Activated T-cell treated with anti-CD3 and anti-CD28 coated beads for 1 hour (primary cell): ENCODE measurements at places on chromosomes 7 and 10.

DNA sequence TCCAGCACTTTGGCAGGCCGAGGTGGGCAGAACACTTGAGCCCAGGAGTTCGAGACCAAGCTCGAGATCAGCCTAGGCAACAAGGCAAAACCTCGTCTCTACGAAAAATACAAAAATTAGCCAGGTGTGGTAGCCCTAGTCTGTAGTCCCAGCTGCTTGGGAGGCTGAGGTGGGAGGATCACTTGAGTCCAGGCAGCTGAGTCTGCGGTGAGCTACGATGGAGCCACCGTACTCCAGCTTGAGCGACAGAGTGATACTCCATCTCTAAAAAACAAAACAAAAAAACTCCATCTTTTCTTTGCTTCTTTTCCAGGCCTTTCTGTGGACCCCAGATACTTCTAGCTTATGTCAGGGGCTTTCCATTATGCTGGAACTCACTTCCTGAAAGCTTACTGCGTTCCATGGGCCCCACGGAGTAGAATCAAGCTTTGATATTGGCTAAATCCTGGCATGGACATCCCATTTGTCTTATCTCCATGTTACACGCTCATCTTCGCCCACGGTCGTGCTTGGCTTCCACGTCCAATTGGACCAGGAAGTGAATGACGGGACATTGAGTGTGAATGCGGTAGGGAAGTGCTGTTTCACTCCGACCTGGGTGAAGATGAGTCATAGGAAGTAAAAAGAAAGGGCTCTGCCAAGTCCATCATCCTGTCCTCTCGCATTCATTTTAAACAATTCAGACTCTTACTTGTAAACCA lies 45.7 kb downstream of the FAM171A1 start:
- DNase-seq: no peak

GRCh38 chr7:44646176-44646920 lies 39.9 kb downstream of the OGDH start:
- DNase-seq: no peak

- peak; percentile 50 for DNase-seq
Measured at GRCh38 chr10:71748671-71749191, 24.6 kb downstream of the VSIR start.

DNA sequence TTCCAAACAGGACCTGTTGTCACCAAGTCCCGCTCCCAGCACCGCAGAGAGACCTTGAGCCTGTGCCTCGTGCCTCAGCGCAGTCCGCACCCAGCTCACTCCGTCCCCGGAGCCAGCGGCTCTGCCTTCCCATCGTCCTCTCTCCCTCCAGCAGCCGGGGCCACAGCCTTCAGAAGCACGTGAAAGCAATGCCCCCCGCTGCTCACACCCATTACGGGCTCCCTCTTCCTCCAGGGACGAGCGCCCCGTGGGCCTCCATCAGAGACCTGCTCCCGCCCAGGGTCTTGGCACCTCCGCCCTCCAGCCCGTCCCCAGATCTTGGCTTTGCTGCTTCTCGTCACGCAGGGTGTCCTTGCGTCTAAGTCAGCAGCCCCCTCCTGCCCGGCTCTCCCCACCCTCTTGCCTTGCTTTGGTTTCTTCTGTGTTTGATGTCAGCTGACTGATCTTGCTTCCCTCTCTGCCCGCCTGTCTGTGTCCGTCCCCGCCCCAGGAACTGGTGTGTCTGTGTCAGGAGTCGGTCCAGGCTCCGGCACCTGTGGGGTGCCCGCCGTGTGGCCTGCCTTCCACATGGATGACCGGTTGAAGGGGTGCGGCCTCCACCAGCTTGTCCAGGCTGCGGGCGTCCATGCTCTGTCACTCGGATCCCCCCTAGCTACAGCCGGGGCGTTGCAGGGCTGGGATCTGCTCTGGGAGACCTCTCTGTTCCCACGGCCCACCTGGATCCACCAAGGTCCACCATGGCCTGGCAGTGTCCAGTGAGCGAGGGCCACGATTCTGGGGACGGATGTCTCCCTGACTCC lies 61.9 kb downstream of the FOXL3 start:
- DNase-seq: peak; percentile 59

- DNase-seq: no peak
Measured at GRCh38 chr7:128740996-128741395, 1.8 kb downstream of the CALU start.

- DNase-seq: no peak
Measured at GRCh38 chr7:125504848-125505247, 575.2 kb upstream of the POT1 start.

DNA sequence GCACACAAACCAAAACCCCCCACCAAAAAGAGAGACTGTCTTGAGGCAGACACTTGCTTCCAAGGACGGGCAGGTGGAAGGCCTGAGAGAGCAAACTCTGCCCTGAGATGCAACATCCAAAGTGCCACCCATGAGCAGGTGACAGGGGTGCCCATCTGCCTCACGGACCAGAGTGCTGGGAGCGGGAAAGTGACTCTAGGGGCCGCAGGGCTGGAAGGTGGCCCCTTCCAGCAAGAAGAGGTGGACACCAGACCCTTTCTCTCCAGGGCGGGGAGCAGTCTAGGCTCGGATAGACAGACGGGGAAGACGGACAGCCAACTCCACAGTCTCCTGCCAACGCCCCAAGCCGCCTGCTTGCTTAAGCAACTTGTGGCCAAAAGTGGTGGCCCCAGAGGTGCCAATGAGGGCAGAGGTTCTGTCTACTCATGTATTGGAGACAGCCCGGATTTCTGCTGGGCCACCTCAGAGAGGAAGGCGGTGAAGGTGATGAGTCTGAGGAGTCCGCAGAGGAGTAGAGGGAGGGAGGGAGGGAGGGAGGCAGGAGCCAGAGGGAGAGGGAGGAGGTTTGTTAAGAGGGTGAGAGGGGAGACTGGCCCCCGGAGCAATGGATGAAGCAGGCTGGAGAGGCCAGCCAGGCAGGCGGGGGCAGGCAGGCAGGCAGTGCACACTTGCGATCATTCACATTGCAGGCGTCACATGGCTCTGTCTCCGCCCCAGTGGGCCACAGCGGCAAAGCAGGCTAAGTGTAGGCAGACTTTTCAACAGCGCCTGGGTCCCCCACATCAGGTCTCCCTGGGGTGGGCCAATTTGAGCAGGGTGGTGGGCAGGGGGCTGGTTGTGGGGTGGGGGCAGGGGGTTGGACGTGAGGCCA lies 65.6 kb downstream of the SLC29A4 start:
- no peak for DNase-seq

DNA sequence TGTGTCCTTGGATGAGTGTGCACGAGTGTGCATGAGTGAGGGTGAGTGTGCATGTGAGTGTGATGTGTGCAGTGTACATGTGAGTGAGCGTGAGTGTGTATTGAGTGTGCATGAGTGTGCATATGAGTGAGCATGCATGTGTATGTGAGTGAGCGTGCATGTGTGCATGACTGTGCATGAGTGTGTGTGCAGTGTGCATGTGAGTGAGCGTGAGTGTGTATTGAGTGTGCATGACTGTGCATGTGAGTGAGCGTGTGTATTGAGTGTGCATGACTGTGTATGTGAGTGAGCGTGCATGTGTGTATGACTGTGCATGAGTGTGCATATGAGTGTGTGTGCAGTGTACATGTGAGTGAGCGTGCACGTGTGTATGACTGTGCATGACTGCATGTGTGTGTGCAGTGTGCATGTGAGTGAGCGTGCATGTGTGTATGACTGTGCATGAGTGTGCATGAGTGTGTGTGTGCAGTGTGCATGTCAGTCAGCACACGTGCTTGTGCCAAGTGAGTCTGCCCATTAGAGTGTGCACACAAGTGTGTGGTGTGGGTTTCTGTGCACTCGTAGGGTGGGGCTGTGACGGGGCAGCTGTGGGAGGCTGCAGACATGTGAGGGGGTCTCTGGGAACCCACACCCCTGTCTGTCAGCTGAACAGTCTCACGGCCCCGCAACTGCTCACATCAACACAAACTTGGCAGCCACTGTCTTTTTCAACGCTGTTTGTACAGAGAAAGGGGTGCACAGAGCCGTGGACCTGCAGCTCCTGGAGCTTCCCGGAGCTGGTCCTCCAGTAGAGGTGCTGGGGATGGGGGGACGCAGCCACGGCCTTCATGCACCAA lies 14.8 kb downstream of the FOXL3 start:
- no peak for DNase-seq

DNA sequence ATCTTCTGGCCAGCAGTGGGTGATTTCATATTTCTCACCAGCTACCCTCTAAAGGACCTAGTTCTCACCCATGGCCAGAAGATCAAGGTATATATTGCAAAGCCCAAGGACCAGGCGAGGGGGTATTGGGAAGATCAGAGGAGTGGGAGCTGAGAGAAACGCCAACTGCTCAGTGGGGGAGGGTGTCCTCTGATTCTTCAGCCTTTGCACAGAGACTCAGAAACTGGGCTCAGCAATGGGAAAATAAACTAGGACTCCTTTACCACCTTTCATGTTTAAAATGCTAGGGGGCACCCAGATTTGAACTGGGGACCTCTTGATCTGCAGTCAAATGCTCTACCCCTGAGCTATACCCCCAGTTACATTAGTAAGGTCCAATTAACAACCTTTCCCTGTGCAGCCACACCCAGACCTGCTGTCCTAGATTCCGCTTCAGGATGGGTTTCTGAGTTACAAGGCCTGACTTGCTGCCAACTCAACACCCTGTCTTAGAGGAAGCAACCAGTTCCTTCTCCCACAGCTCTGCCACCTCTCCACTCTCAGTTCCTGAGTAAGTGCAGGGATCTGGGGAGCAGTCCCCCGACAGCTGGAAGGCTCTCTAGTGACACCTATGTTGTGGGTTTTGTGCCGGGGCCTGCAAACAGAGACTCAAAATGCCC lies 93.5 kb downstream of the ZNF783 start:
- no peak for DNase-seq

GRCh38 chr7:33500703-33501701 lies 371.6 kb downstream of the BBS9 start:
- DNase-seq: no peak

DNA sequence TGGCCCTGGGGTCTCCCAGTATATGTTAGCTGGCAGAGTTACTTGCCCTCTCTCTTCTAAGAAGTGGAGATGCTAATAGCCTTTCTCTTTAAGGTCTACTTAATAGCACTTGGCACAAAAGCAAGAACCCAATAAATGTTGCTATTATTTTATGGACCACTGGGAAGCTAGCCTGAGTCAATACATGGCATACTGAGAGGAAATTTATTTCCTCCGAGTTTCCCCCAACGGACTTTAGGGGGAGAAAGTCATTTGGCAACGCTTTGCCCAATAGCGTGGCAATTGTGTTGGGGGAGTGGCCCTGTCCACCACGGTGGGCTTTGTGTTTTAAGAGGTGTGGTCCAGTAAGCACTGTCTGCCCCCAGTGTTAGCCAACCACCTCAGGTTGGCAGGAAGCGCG lies 87.4 kb upstream of the SMNDC1 start:
- no peak for DNase-seq

GRCh38 chr7:16235147-16236114 lies 185.9 kb downstream of the CRPPA start:
- DNase-seq: no peak

DNA sequence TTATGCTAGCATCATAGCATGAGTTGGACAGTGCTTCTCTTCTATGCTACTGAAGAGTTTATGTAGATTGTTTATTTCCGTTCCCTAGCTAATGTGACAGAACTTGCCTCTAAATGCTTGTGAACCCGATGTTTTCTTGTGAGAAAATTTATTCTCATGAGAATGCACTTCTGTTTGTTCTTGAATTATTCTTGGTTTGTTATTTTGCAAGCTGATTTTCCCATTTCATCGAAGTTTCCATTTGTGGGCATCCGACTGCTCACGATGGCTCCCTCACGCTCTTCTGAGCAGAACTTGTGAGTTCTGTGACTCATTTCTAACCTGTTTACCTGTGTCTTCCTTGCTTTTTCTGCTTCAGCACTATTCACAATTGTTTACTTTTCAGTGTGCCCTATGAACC lies 59.9 kb downstream of the WDFY4 start:
- DNase-seq: no peak

DNA sequence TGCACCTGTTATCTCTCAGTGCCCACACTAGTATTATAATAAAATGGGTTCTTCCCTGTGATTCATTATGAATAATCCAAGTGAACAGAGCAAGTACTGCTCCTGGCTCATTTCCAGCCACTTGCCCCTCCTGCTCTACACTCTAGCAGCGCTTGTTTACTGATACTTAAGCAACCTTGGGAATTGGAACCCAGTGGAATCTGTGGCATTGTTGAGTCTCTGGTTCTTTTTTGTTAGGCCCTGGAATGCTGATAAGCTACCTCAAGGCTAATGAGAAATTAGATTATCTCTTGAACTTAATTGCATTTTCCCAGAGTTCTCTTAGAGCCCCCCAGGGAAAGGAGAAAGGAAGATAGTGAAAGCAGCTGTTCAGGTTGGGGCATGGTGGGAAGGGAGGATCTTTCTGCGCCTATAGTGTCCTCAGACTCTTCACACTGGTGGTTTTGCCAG lies 34.0 kb downstream of the PRKAR2B start:
- DNase-seq: no peak

DNA sequence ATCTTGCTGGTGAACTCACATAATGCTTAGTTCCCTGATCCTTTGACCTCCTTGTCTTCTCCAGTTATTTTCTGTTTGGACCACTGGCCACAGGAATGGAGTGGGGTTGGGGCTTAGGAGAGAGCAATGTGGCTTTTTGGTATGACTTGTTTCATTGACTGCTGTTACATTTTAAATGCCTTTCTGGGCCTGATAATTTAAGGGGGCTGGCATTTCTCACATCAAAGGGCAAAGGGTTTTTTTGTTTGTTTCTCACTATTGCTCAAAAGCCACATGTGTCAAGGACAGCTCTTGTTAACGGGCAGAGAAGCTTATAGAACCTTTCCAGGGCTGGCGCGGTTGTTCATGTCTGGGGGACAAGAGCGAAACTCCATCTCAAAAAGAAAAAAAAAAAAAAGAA lies 161.2 kb upstream of the TNRC18 start:
- no peak for DNase-seq

GRCh38 chr7:158097106-158097452 lies 490.5 kb downstream of the PTPRN2 start:
- DNase-seq: no peak

DNA sequence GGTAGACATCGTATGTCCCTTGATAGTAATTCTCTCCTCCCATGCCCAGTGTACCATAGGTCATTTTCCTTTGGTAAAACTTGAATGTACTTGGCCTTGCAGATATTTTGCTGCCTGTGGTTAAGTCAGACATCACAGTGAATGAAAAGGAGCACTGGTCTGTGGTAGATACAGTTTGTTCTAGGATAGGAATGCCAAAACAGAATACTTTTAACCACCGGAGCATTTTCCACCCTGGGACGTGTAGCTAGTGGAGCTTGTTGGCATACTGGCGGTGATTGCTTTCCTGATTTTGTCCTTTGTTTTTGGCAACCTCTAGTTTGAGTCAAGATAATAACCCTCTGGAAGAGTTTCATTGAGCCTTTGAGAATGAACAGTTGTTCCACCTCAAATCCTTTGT lies 92.0 kb upstream of the BMPER start:
- DNase-seq: no peak
